ENCODE measurements at places on chromosomes 2 and 18. TPM values are rescaled to one million over a fixed set of nuclear protein-coding genes. Genes with fewer than 3 reads are reported as not detected.

Gene SOWAHC
- total RNA-seq, result 1.7 TPM

DNA sequence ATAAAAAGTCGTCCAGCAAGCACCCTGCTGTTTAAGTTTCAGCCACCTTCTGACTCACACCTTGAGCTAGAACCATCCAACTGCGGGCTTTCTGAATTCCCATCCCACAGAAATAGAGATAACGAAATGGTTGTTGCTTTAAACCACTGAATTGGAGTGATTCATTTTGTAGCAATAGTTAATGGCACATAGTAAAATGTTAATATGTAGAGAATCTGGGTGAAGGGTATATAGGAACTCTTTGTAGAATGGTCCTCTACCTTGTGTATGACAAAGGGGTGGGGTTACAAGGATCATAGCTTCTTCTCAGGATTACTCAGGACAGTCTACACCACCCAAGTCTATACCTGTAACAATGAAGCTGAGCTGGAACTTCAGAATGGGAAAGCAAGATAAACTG lies 2.4 kb upstream of the MAPRE3 start:
- DNase-seq, result no peak
- no peaks in the 10 kb centered on the region for H3K36me3 ChIP-seq
- H3K27me3 ChIP-seq, result peaks cover 42% of the 10 kb centered on the region
- no peak overlapping the region for H3K4me3 ChIP-seq
- H3K4me1 ChIP-seq, result peaks cover 15% of the 10 kb centered on the region

Gene UGT1A10
- total RNA-seq, result not detected

GRCh38 chr18:55403421-55403949 lies 184.5 kb downstream of the TCF4 start:
- peaks cover 1% of the 10 kb centered on the region for H3K27me3 ChIP-seq
- DNase-seq, result no peak
- peaks cover 8% of the 10 kb centered on the region for H3K4me1 ChIP-seq
- no peak overlapping the region for H3K27ac ChIP-seq
- no peaks in the 10 kb centered on the region for H3K36me3 ChIP-seq

DNA sequence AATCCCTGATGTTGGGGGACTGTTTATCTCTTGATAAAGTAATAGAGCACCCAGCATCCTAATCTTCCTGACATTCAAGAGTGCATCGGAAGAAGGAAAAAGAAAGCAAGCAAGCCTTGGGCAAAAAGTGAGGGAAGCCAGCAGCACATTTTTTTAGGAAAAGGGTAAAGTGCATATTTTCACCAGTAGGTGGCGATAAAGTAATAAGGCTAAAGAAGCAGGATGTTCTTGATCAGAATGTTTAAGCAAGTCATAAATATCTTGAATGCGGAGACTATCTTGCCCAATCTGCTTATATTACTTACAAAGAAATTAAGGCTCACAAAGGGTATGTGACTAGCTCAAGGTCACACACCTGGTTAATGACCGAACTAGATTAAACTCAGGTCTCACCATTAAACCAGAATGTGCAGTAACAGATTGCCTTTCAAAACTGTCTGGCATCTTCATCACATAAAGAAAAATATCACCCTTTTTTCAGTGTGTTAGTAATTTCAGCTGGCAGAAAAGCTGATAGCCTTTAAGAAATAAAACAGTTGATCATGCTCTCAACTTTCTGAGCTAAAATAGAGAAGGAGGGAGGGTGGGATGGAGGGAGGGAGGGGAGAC lies 83.8 kb downstream of the VIT start:
- no peak for DNase-seq
- H3K36me3 ChIP-seq, result no peaks in the 10 kb centered on the region

- no peaks in the 10 kb centered on the region for H3K27me3 ChIP-seq
- no peak for DNase-seq
- no peaks in the 10 kb centered on the region for H3K36me3 ChIP-seq
Measured at GRCh38 chr2:179677077-179677688, 184.2 kb downstream of the ZNF385B start.

- H3K27me3 ChIP-seq, result peaks cover 2% of the 10 kb centered on the region
- no peak overlapping the region for H3K4me3 ChIP-seq
- H3K4me1 ChIP-seq, result no peaks in the 10 kb centered on the region
Measured at GRCh38 chr18:47283476-47283875, 32.0 kb upstream of the SKOR2 start.

Gene DQX1
- total RNA-seq, result 0.39 TPM
